ENCODE measurements at places on chromosomes 4 and X.

DNA sequence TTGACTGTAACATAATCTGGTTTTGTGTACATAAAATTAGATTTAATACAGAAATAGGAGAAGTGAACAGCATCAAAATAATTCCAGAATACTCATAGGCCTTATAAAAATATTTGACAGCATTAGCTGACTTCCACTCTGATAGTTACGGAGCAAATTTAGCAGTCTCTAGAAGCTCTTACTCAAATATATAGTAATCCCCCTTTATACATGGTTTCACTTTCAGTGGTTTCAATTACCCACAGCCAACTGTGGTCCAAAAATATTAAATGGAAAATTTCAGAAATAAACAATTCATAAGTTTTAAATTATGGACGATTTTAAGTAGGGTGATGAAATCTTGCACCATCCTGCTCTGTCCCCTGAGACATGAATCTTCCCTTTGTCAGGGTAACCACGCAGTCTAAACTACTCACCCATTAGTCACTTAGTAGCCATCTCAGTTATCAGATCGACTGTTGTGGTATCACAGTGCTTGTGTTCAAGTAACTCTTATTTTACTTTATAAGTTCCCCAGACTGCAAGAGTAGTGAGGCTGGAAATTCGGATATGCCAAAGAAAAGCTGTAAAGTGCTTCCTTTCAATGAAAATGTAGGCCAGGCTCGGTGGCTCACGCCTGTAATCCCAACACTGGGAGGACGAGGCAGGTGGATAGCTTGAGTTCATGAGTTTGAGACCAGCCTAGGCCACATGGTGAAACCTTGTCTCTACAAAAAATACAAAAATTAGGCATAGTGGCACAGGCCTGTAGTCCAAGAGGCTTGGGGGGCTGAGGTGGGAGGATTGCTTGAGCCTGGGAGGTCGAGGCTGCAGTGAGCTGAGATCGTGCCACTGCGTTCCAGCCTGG is 17.2 kb upstream of the RTL9 start:
- no peak for DNase-seq
- no peaks in the 10 kb centered on the region for H3K4me1 ChIP-seq
- no peaks in the 10 kb centered on the region for H3K36me3 ChIP-seq
- no peak overlapping the region for H3K4me3 ChIP-seq
- H3K27ac ChIP-seq, result no peak overlapping the region

GRCh38 chr4:173074501-173074946 is 94.1 kb upstream of the GALNT7 start:
- no peak overlapping the region for H3K4me3 ChIP-seq
- no peak for DNase-seq

- H3K27me3 ChIP-seq, result peaks cover 11% of the 10 kb centered on the region
- H3K27ac ChIP-seq, result no peak overlapping the region
- DNase-seq, result no peak
These were observed 261.0 kb downstream of the BMPR1B start for GRCh38 chr4:95018785-95019184.

- no peaks in the 10 kb centered on the region for H3K36me3 ChIP-seq
- no peak overlapping the region for H3K27ac ChIP-seq
- H3K4me1 ChIP-seq, result peaks cover 6% of the 10 kb centered on the region
These were observed 6.9 kb upstream of the CLOCK start for GRCh38 chr4:55553441-55554201.

GRCh38 chr4:166930464-166930863 is 303.8 kb downstream of the SPOCK3 start:
- H3K27me3 ChIP-seq, result no peaks in the 10 kb centered on the region
- no peaks in the 10 kb centered on the region for H3K36me3 ChIP-seq
- DNase-seq, result no peak
- no peaks in the 10 kb centered on the region for H3K4me1 ChIP-seq
- H3K27ac ChIP-seq, result no peak overlapping the region

DNA sequence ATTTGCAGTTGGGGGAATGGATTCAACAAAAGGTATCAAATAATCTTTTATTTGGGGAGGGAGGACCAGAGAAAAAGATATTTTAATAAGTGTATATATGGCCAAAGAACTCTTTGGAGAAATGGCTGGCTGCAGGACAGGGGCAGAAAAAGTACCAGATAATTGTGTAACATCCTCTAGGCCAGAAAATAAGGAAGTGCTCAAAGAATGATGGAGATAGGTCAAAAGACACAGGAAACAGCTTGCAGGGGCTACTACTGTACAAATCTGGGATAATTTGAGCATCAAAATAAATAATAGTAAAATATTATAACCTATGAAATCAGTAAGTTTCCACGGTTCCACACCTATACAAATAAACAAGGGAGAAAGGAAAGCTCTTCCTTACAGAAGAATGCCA is 34.8 kb downstream of the KLHL5 start:
- no peak overlapping the region for H3K4me3 ChIP-seq
- no peak overlapping the region for H3K27ac ChIP-seq
- no peak for DNase-seq
- no peaks in the 10 kb centered on the region for H3K27me3 ChIP-seq

GRCh38 chr4:184980261-184980660 is 38.0 kb upstream of the HELT start:
- no peak for DNase-seq
- no peaks in the 10 kb centered on the region for H3K4me1 ChIP-seq
- no peaks in the 10 kb centered on the region for H3K36me3 ChIP-seq
- H3K27me3 ChIP-seq, result peaks cover 15% of the 10 kb centered on the region
- H3K4me3 ChIP-seq, result no peak overlapping the region
- no peak overlapping the region for H3K27ac ChIP-seq

DNA sequence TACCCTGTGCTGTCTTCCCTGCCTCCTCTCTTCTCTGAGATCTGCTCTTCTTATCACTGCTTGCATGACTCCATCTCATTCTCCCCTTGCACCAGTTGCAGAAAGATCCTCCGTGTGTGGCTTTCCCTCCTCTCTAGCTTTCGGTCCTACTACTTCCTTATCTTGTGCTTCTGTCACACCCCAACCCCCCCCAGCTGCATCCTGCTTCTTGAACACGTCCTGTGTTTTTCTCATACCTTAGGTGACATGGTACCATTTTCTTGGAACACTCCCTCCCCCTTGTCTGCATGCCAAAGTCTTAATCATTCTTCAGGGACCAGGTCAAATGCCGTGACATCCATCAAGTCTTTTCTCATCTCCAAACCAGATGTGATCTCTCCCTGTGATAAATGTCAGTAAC is 46.4 kb downstream of the FHL1 start:
- peak overlapping the region; percentile 84 for H3K4me3 ChIP-seq
- H3K27me3 ChIP-seq, result no peaks in the 10 kb centered on the region
- H3K4me1 ChIP-seq, result peaks cover 27% of the 10 kb centered on the region
- H3K36me3 ChIP-seq, result no peaks in the 10 kb centered on the region
- peak overlapping the region; percentile 57 for H3K27ac ChIP-seq

GRCh38 chr4:78059524-78059889 is 2.4 kb downstream of the FRAS1 start:
- H3K27me3 ChIP-seq, result peaks cover 81% of the 10 kb centered on the region
- H3K4me3 ChIP-seq, result peak overlapping the region; percentile 93
- DNase-seq, result no peak
- H3K36me3 ChIP-seq, result no peaks in the 10 kb centered on the region

DNA sequence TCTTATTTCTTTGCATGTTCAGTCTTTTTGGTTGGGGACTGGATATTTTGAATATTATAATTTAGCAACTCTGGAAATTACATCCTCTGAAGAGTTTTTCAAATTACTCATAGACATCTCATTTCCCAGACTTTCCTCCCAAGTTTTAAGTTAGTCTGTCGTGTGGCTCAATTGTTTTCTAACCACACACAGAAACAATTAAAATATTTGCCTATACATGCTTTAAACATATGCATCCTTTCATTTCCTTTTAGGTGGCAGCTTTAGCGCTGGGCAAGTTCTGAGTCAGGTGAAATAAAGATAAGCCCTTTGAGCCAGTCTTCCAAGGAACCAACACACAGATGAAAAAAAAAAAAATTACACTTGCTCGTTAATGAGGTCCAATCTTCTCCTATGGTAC is 307.0 kb upstream of the SPOCK3 start:
- H3K27ac ChIP-seq, result no peak overlapping the region
- no peak overlapping the region for H3K4me3 ChIP-seq
- H3K36me3 ChIP-seq, result no peaks in the 10 kb centered on the region
- H3K27me3 ChIP-seq, result no peaks in the 10 kb centered on the region
- DNase-seq, result no peak

GRCh38 chr4:22707390-22707789 is 14.7 kb downstream of the GBA3 start:
- no peaks in the 10 kb centered on the region for H3K36me3 ChIP-seq
- H3K27ac ChIP-seq, result no peak overlapping the region
- no peak overlapping the region for H3K4me3 ChIP-seq
- no peaks in the 10 kb centered on the region for H3K4me1 ChIP-seq
- H3K27me3 ChIP-seq, result no peaks in the 10 kb centered on the region
- DNase-seq, result no peak

- H3K4me3 ChIP-seq, result no peak overlapping the region
- no peak overlapping the region for H3K27ac ChIP-seq
- no peak for DNase-seq
- H3K27me3 ChIP-seq, result no peaks in the 10 kb centered on the region
- H3K4me1 ChIP-seq, result peaks cover 26% of the 10 kb centered on the region
These were observed 9.9 kb downstream of the NSG1 start for GRCh38 chr4:4396628-4397440.

GRCh38 chr4:64882311-64883086 is 473.2 kb upstream of the TECRL start:
- no peaks in the 10 kb centered on the region for H3K4me1 ChIP-seq
- no peak overlapping the region for H3K27ac ChIP-seq
- no peak overlapping the region for H3K4me3 ChIP-seq

GRCh38 chr4:5808081-5808741 is 84.7 kb downstream of the CRMP1 start:
- H3K4me3 ChIP-seq, result no peak overlapping the region
- peaks cover 6% of the 10 kb centered on the region for H3K27me3 ChIP-seq
- no peak for DNase-seq
- no peak overlapping the region for H3K27ac ChIP-seq
- H3K36me3 ChIP-seq, result no peaks in the 10 kb centered on the region
- no peaks in the 10 kb centered on the region for H3K4me1 ChIP-seq

- H3K4me1 ChIP-seq, result no peaks in the 10 kb centered on the region
- H3K36me3 ChIP-seq, result no peaks in the 10 kb centered on the region
- no peak for DNase-seq
These were observed 367.0 kb upstream of the ATOH1 start for GRCh38 chr4:93461541-93461940.

- H3K27ac ChIP-seq, result no peak overlapping the region
- DNase-seq, result no peak
These were observed 335.0 kb upstream of the GALNTL6 start for GRCh38 chr4:171478181-171478580.

DNA sequence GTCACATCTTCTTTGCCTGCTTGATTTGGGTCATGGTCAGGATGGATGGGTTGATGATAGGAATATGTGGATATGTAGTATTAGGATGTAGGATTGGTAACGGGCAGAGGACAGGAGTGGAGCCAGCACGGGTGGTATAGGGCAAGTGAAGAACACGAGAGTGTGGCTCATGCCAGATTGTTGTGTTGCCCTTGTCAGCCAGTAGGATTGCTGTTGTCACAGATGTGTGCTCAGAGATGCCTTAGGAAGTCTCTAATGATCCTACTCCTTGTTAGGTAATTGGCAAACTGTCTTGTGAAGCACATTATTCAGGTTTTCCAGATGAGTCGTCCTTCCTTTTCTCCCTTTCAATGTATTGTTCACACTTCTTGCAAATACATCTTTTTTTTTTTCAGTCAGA is 5.5 kb downstream of the ATP10D start:
- DNase-seq, result no peak
- no peak overlapping the region for H3K27ac ChIP-seq
- peaks cover 2% of the 10 kb centered on the region for H3K36me3 ChIP-seq

DNA sequence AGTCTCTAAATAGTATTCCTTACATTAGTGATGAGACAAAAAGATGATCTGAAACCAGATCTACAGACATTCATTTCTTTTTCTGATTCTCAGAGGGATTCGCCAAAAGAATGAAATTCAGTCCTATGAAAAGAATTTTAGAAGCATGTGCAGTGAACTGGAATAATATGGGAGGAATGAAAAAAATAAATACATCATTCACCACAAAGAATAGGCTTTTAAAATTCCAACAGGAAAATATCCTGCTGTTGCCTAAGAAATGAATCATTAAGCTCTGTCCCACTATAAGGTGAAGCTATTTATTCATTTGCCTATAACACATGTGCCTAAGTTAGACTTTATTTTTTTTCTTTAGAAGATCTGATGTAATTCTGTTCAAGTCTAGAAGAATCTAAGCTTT is 165.9 kb downstream of the IL15 start:
- peaks cover 20% of the 10 kb centered on the region for H3K27me3 ChIP-seq
- no peak overlapping the region for H3K4me3 ChIP-seq
- H3K36me3 ChIP-seq, result no peaks in the 10 kb centered on the region
- no peak for DNase-seq
- H3K27ac ChIP-seq, result no peak overlapping the region
- no peaks in the 10 kb centered on the region for H3K4me1 ChIP-seq

DNA sequence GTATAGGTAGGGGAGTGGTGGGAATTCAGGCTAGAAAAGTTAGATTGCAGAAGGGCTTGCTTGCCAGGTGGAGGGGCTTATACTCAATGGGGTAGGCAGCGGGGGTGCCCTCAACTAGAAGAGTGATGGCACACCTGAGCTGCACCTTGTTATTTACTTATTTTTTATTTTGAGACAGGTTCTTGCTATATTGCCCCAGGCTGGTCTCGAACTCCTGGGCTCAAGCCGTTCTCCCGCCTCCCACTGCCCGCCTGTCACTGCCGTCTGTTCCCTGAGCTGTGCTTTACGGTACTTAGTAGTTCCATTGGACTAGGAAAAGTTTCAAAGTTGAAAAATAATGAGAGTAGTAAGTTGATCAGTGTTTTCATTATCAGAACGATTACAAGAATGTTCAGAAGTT is 2.0 kb downstream of the ZFX start:
- peaks cover 35% of the 10 kb centered on the region for H3K4me1 ChIP-seq
- peak overlapping the region; percentile 94 for H3K27ac ChIP-seq
- peak overlapping the region; percentile 90 for H3K4me3 ChIP-seq
- H3K27me3 ChIP-seq, result no peaks in the 10 kb centered on the region
- no peak for DNase-seq
- H3K36me3 ChIP-seq, result peaks cover 3% of the 10 kb centered on the region

Measured in T-helper 17 cell (primary cell).